ENCODE measurements at places on chromosomes 2 and 18.

DNA sequence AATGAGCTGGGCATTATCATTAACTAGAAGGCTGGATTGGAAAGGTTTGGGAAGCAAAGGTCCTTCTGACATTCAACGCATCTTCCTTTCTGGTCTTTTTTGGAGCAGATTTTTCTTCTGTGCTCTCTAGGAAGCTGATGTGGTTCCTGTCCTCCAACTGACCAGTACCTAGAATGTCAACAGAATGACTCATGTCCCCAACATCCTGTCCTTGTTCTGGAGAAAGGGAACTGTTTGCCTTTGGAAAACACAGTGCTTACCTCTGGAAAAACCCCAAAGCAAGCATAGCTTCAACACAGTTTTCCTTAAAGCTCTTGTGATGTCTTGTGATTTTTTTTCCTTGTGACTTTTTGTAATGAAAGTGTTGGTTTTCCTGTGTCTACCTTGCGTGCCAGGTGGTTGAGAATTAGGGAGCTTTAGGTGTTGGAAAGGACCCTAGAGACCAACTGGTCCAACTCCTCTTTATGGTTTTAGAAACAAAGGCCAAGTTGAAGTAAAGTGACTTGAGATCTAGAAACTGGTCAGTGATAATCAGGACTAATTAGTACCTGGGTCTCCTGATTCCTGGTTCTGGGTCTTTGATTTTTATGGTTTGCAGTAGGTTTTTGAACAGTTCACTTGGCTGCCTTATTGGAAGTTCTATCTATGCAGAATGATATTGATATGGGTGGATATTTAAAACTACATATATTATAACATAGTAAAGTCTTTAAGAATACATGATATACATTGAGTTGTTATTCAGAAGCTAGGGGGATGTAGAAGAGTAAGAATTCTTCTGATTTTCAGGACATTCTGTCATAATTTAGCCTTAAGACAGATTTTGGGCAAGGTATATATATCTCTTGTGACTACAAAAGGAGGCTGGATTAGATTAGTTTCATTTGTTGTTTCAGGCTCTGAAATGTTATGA, 70.5 kb downstream of the FMNL2 start:
- DNase-seq: no peak

GRCh38 chr2:20757405-20758090, 65.4 kb downstream of the LDAH start:
- no peak for DNase-seq

- DNase-seq: no peak
Observed at GRCh38 chr2:166404831-166405568, 29.3 kb upstream of the SCN9A start.

DNA sequence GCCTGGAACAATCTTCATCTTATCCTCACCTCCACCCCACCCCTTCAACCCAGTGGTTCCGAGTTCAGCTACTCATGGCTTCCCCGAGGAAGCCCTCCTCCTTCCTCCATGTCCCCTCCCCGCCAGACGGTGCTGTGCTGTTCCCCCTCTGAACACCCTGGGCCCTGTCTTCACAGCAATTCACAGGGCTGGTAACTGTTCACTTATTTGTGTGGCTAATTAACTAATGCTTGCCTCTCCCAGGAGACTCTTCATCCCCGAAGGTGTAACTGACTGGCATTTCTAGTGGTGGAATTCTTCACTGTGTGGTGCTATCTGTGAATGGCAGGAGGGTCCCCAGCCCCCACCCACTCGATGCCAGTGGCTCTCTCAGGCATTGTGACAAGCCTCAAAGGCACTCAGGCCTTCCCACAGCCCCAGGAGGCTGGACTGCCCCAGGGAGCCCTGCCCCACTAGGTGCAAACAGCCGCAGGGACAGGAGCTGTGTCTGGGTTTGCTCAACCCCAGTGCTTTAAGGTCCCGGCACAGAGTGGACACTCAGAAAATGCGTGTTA, 133.7 kb upstream of the ID2 start:
- DNase-seq: no peak

- peak; percentile 90 for DNase-seq
Observed at GRCh38 chr2:233460726-233461441, 105.7 kb downstream of the USP40 start.

- no peak for DNase-seq
Observed at GRCh38 chr2:106566050-106566449, 78.9 kb downstream of the CD8B2 start.

DNA sequence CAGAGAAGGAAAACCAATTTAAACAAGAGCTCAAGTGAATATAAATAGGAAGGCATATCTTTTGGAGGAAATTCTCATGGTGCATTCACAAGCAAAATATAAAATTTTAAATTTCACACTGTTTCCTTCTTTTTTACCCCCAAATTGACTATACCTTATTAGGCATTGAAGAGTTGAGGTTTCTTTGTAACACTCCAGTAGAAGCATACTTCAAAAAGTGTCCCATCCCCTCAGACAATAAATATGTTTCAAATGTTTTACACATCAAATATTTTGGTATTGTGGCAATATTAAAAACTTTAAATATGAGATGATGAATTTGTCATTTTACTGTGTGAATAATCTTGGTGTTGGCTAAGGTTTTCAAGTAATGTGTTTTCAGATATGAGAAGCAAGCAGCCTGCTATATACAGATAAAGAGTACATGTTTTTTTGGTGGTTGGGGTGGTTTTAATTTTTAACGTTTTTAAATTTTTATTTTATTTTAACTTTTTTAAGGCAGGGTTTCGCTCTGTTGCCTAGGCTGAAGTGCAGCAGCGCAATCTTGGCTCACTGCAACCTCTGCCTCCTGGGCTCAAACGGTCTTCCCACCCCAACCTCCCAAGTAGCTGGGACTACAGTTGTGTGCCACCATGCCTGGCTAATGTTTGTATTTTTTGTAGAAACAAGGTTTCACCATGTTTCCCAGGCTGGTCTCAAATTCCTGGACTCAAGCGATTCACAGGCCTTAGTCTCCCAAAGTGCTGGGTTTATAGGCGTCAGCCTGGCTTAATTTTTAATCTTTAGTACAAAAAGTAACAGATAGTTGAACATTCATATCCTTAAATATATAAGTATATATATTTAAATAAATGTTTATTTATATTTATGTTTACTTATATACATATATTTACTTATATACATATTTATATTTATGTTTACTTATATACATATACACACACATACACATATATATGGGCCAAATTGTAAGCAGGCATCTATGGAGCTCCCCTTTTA, 36.5 kb upstream of the DLX1 start:
- DNase-seq: no peak
